HAP-1 (cell line): ENCODE measurements at places on chromosomes 2 and 18.

DNA sequence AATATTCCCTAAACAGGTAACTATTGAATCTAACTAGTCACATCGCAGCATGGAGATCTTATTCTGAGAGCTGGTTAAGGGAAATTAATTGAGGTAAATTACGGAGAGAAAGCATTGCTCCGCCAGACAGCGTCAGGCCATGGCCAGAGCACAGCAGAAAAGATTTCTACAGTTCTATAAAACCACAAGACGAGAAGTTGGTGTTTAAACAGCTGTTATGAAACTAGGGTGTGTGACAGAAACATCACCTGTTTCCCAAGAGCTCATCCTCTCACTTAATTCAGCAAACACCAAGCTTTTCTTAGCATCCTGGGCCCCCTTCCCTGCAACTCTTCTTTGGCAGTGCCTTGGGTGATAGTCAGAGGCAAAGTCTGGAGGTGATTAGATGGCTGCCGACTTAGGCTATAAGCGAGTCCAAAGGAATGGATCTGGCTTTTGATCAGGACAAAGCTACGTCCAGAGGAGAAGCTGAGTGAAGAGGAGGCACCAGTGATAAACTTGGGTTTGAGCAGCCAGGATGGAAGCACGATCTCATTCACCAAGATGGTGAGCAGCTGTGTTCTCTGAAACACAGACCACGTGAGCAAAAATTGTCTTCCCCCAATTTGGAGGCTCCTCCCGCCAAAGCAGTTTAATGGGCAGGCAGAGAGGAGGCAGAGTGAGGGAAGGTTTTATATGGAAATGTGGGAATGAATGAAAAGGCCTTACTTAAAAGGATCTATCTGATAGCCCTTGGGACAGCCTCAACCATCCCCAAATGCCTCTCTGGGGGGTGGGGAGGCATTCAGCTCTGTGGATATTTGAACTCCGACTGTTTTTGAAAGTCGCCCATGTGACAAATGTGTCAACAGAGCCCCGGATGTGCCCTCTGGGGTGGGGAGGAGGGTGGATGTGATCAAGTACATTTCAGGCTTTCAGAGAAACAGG lies 57.8 kb downstream of the PKDCC start:
- no peak for DNase-seq

- DNase-seq: no peak
Measured at GRCh38 chr18:63017977-63018376, 301.6 kb downstream of the BCL2 start.

- no peak for DNase-seq
Measured at GRCh38 chr2:181552808-181553207, 95.6 kb downstream of the ITGA4 start.

- no peak for DNase-seq
Measured at GRCh38 chr2:13014783-13015182, 298.0 kb downstream of the TRIB2 start.

GRCh38 chr2:151264157-151264825 lies 2.6 kb upstream of the RBM43 start:
- DNase-seq: no peak

DNA sequence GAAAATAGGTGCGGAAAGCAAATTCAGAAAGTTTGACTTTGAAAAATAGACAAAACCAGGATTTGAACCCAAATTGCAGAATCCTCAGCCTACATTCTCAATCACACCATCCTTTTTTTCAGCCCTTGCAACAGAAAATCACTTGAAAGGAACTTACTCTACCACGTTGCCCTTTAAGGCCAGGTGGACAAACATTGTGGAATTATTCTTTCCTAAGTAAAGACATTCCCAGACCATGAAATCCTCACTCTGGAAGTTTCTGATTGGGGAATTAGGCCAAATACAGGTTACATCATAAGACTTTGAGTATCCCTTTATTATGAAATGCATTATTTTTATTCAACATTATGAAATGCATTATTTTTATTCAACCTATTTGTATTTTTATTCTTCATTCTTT lies 259.4 kb downstream of the RAD51AP2 start:
- DNase-seq: no peak

DNA sequence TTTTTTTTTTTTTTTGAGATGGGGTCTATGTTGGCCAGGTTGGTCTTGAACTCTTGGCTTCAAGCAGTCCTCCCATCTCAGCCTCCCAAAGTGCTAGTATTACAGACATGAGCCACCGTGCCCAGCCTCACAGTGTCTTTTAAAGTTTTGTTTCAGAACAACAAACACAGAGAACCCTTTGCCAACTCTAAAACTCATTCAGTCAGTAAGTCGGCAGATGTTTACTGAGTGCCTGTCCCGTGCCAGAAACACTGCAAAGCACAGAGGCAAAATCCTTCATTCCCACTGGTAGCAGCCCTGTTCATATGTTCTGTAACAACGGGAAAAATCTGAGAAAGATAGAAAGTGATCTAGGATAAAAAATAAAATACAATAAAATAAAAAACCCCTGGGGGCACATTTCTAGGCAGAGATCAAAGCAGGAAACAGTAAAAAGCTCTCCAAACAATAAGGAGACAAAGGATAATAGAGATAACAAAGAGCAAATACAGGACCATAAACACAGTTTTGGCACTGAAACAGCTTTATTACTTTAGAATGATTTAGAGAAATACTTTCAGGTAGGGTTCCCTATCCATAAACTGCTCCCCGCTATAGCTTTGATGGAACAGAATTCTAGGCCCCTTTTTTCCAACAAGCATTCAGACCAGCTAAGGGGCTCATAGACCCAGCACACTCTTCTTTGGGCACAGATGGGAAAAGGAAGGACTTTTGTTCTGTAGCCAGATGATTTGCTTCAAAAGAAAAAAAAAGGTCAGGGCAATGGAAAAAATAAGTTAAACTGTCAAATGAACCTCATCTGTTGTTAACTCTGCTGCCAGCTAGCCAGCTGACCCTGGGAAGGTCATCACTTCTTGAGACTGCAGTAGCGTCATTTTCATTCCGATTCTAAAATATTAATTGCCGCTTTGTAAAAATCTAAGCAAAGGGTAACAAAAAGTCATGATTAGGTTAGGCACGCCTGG lies 212.3 kb downstream of the CDH20 start:
- DNase-seq: no peak

GRCh38 chr2:127195140-127196074 lies 24.7 kb downstream of the CYP27C1 start:
- DNase-seq: no peak

DNA sequence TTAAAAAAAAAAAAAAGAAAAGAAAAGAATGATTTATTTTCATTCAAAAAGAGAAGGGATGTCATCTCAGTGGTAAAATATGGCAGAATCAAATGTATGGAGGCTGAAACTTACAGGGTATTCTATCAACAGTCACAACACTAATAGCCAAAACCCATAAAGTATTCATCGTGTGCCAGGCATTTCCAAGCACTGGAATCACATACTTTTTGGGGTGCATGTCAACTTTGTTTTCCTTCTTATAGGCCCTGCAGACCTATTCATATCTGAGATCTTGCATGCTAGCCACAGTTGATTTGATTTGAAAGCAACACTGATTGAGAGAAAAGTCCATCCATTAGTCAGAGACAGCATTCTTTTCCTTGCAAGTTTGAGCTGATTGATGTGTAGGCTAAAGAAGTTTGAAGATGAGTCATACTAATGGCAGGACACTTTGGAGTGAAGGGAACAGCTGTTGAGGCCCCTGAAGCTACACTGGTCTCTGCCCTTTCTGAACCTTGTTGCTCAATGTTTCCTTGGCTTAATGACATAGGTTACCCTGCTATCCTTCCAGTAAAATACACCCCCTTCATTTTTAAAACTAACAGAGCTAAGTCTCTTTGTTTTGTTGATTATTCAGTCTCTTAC lies 22.0 kb downstream of the KATNAL2 start:
- peak; percentile 96 for DNase-seq

DNA sequence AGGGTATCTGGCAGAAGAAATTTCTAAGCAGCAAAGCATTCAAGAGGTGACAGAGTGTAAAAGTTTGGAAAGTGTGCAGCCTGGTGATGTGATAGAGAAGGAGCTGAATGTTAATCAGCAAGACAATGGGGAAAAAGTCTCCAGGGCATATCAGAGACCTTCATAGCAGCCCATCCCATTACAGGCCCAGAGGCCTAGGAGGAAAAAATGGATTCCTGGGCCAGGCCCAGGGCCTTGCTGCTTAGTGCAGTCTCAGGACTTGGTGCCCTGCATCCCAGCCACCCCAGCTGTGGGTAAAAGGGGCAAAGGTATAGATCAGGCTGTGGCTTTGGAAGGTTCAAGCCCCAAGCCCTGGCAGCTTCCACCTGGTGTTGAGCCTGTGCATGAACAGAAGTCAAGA lies 35.9 kb upstream of the ERMN start:
- DNase-seq: no peak

- no peak for DNase-seq
Measured at GRCh38 chr2:200353120-200353519, 46.6 kb downstream of the SPATS2L start.

- no peak for DNase-seq
Measured at GRCh38 chr2:88765154-88765888, 73.8 kb downstream of the RPIA start.

- no peak for DNase-seq
Measured at GRCh38 chr18:46849007-46849406, 68.3 kb downstream of the PIAS2 start.

GRCh38 chr2:111252436-111252835 lies 131.7 kb downstream of the BCL2L11 start:
- no peak for DNase-seq

DNA sequence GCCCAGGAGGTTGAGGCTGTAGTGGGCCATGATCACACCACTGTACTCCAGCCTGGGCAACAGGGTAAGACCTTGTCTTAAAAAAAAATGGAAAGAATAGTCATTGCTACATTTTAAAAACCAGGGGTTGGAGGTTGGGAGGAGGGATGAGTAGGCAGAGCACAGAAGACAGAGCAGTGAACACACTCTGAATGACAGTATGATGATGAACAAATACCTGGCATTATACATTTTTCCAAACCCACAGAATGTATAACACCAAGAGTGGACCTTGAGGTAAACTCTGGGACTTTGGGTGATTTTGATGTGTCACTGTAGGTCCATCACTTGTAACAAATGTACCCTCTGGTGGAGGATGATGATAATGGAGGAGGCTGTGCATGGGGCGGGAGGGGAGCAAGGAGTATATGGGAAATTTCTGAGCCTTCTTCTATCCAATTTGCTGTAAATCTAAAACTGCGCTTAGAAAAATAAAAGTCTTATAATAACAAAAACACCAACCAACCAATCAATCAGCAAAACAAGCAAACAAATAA lies 111.4 kb upstream of the PGAP1 start:
- DNase-seq: no peak

DNA sequence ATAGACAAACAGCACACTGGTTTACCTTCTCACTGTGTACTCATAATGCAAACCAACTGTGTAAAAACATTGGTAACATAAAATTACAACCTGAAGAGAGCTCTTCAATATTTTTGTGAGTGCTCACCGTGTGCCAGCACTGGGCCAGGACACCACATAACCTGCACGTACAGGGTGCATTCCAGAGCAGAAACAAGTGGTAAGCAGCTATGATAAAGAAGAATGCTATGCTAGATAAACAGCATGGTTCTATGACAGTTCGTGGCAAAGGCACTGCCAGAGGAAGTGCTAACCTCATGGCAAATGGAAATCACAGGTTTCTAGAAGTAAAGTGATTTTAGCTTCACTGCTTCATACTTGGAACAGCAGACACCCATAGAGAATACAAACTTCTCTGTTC lies 343.5 kb downstream of the MTX2 start:
- DNase-seq: no peak

DNA sequence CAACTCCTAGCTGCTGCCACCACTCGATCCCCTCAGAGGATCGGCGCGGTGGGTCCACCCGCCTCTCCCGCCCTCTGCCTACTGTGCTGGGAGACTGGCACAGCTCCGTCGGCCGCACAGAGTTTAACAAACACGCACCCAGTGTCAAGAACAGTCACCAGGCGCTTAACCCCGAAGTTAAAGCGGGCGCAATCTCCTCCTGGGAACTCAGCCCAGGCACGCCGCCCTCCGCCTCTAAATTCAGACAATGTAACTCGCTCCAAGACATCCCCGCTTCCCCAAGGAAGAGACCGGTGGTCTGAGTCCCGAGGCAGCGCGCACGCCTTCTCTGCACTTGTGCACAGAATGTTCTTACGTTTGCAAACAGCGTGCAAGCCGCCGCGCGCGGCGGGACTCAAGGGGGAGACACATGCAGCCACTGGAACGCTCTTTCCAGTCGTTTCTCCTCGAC lies 533 bp downstream of the CXCR4 start:
- DNase-seq: no peak

DNA sequence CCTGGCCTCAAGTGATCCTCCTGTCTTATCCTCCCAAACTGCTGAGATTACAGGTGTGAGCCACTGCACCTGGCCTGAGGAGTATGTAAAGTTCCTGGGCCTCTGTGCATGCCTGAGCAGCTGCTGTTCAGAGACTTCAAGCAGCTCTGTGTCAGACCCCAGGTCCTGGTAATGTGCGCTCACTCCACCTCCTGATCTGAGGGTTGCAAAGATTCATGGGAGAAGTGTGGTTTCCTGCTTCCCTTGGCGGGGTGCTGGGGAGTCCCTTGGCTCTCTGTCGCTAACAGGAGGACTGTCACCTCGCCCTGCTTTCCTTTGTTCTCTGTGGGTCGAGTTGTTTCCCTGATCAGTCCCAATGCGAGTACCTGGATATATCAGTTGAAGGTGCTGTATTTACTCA lies 8.6 kb upstream of the IL36A start:
- DNase-seq: no peak

DNA sequence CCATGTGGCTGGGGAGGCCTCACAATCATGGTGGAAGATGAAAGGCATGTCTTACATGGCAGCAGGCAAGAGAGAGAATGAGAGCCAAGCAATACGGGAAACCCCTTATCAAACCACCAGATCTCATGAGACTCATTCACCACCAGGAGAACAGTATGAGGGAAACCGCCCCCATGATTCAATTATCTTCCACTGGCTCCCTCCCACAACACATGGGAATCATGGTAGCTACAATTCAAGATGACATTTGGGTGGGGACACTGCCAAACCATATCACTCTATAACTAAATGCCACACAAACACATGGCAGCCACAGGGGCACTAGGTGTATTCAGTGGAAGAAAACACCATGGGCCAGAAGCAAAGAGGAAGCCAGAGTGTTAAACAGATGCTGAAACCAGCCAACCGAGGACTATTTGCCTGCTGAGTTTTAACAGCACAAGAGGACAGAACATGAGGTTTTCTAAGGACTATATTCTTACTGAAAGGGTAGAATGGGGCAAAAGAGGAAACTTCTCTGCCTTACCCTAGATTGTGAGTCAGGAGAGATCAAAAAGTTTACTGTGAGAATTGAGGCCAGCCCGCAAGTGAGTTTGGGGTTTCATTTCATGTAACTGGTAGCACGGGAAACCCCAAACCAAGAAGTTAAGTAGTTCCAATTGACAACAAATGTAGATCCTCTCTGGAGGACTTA lies 49.2 kb downstream of the SIGLEC15 start:
- DNase-seq: no peak

- DNase-seq: no peak
Measured at GRCh38 chr2:67096886-67097285, 300.2 kb upstream of the ETAA1 start.

- DNase-seq: no peak
Measured at GRCh38 chr2:100264651-100265050, 57.6 kb downstream of the LONRF2 start.

- peak; percentile 74 for DNase-seq
Measured at GRCh38 chr2:96547731-96548171, 11.2 kb downstream of the ARID5A start.

GRCh38 chr2:158990397-158991214 lies 22.2 kb downstream of the TANC1 start:
- no peak for DNase-seq
